T-helper 17 cell (primary cell): ENCODE measurements at places on chromosomes 13 and 19.

DNA sequence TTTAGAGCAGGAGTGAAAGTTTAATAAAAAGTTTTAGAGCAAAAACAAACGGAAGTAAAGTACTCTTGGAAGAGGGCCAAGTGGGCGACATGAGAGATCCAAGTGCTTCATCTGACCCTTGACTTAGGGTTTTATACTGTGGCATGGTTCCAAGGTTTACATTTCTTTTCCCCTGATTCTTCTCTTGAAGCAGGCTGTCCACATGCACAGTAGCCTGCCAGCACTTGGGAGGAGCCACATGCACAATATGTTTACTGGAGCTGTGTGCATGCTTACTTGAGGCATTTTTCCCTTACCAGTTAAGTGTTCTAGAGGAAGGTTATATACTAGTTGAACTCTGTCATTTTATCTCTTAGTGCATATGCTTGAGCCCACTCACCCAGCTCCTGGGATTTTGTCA lies 295.6 kb downstream of the TBC1D4 start:
- no peak for DNase-seq

DNA sequence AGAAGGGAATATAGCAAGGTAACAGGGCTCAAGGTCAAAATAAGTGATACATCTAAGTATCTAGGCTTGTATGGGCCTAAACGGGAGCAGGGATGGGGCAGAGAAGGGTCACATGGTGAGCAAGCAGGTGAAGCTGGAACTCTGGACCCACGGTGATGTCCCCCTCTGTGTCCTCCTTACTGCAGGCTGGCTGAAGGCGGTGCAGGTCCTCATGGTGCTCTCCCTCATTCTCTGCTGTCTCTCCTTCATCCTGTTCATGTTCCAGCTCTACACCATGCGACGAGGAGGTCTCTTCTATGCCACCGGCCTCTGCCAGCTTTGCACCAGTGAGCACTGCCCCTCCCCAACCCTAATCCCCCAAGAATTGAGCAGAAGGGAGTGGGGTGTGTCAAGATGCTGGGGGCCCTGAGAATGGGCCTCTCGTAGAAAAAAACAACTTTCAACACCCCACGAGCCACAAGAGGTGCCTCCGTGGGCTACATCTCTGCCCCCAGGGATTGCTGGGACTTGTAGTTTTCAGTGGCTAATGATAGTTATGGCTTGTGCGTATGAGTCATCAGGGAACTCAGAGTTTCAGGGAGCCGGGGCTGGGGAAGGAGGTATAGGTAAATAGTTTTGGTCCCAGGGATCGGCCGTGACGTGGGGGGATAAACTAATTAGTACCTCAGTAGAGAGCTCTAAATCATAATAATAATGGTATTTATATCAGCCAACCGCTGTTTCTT lies 4.0 kb downstream of the EMP3 start:
- DNase-seq, result no peak

DNA sequence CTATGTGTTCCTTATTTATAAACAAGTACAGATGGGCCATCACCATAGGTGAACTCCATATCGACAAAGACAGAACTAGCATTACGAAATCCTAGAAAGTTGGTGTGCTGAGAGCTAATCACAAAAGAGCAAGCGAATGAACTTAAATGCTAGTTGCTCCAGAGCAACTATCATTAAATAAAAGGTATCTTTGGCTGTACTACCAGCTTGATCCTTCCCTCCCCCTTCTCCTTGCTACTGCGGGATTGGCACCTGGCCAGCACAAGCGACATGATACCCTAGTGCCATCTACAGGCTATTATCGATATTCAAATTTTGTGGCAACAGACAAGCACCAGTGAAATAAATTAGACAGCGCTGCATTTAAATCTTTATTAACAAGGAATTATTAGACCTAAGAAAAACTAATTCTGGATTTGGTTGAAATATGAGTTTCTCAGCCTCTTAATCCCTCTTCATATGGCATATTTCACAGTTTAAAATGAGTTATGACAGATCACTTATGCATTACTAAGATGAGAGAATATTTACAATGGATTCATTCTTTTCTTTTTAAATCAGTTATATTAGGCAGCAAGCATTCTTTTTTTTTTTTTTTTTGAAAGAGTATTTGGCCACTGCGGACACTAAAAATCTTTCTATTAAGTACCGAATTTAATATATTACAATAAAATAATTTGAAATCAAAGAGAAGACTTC lies 5.8 kb downstream of the PCDH9 start:
- no peak for DNase-seq

- no peak for DNase-seq
These were observed 1.2 kb downstream of the NUDT15 start for GRCh38 chr13:48038761-48039160.

DNA sequence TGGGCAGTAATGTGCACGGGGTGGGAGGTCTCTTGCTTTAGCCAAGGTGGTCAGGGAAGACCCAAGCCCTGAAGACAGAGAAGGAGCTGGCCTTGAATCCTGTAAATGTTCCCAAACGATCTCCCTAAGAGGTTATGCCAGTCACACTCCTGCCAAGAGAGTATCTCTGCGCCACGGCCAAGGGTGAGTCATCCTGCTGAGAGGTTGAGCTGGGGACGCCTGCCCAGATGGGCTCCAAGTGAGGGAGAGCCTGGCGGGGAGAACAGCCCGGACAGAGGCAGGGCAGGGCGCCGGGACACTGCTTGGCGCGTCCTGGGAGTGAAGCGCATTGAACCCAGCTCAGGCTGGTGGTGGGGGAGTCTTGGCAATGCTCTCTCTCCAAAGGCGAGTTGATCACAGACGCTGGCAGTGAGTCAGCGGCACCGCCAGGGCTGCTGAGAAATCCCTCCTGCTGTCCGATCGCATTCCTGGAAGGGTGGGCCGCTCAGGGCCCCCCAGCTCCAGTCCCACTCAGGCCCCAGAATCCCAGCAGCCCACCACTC lies 16.4 kb downstream of the SULT2B1 start:
- no peak for DNase-seq

DNA sequence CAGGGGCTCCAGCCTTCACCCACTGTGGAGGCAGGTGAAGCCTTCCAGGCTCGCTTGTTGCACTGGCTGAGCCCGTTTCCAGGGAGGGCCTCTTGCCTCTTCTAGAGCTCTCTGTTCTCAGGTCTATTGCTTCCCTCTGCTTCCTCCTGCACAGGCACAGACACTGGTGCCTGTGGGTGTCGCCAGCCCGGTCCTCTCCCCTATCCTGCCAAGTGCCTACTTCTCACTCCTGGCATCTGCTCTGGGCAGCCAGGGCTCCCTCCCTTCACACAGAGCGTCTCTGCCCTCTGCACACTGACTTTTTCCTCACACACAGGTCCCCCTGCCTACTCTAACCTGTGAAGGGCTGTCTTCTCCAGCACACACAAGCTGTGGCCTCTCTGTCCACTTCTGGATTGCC lies 60.3 kb downstream of the SLC7A9 start:
- no peak for DNase-seq

DNA sequence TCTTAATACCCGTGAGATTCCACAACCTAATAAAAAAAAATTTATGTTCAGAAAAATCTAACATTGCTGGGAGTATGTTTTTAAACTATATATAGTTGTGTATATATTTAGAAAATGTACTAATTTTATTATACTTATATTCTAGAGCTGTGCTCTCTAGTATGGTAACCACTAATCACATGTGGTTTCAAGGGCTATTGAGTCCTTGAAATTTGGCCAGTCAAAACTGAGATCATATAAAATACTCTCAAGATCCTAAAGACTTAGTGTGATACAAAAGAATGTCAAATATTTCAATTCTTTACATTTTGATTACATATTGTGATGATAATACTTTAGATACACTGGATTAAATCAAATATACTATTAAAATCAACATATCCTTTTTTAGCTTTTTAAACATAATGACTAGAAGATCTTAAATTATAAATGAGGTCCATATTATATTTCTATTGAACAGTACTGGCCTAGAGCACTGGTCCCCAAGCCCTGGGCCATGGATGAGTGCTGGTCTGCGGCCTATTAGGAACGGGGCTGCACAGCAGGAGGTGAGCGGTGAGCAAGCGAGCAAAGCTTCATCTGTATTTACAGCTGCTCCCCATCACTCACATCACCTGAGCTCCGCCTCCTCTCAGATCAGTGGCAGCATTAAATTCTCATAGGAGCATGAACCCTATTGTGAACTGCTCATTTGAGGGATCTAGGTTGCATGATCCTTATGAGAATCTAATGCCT lies 176.5 kb upstream of the NBEA start:
- no peak for DNase-seq
